ENCODE measurements at places on chromosomes 2 and 18.

DNA sequence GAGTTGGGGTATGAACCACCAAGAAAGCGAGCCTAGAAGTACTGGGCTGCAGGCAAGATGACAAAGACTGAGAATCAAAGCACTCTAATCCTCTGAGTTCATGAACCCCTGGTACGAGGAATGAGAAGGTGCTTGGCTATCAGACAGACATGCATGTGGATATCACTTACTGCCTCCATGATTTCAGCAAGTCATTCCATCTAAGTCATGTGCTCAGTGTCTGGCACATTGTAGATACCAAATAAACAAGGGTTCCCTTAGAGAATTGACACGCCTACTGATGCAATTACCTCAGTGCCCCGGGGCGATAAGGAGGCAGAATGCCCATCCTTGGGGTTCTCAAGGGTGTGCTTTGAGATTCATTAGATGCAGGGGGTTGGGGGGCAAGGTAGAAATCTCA, 125.6 kb upstream of the PKDCC start:
- DNase-seq = peak; percentile 20

GRCh38 chr2:65608466-65608865, 176.1 kb upstream of the SPRED2 start:
- no peak for DNase-seq

- no peak for DNase-seq
These were observed 67.2 kb downstream of the TMEM131 start for GRCh38 chr2:97928591-97928990.

- peak; percentile 96 for DNase-seq
These were observed 19.1 kb upstream of the B3GNT2 start for GRCh38 chr2:62176801-62177200.

DNA sequence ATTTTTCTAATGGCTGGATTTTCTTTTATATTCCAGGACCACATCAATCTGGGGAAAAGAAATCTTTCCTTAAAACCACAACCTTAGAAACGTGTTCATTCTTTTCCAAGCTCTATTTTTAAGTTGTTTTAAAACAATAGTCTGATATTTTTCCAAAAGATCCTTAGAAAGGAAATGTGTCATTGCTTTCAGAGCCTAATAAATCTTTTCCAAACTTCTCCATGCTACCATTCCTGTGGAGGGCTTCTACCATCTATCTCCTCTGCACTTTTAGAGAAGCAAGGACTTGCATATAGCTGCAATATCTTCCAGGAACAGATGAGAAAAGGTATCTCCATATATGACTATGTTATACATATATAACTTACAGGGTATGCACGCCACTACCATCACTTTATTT, 21.2 kb downstream of the WDFY1 start:
- DNase-seq = no peak

- no peak for DNase-seq
These were observed 4.6 kb downstream of the CD8A start for GRCh38 chr2:86786001-86786536.

DNA sequence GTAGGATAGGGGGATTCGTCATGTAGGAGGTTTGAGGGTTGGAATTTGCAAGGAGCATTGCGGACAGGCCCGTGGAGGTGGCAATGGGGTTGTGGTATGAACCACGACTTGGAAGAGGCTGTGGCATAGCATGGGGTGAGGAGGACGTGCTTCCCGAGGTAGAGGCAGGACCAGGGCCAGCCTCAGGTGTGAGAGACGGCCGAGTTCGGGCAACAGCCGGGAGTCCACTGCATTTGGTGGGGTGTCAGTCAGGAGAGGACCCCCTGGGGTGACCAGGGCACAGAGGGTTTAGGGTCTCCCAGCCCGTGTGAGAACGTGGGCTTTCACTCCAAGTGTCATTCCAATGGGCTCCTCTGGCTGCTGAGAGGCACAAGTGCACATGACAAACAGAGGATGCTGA, 339.0 kb downstream of the EIPR1 start:
- DNase-seq = no peak

- DNase-seq = no peak
These were observed 14.0 kb downstream of the CDC42EP3 start for GRCh38 chr2:37657471-37657870.

GRCh38 chr2:61771904-61772845, 81.7 kb downstream of the FAM161A start:
- DNase-seq = no peak

GRCh38 chr2:493228-493627, 184.0 kb downstream of the TMEM18 start:
- DNase-seq = no peak

- DNase-seq = no peak
These were observed 35.1 kb downstream of the GALM start for GRCh38 chr2:38700881-38701458.

DNA sequence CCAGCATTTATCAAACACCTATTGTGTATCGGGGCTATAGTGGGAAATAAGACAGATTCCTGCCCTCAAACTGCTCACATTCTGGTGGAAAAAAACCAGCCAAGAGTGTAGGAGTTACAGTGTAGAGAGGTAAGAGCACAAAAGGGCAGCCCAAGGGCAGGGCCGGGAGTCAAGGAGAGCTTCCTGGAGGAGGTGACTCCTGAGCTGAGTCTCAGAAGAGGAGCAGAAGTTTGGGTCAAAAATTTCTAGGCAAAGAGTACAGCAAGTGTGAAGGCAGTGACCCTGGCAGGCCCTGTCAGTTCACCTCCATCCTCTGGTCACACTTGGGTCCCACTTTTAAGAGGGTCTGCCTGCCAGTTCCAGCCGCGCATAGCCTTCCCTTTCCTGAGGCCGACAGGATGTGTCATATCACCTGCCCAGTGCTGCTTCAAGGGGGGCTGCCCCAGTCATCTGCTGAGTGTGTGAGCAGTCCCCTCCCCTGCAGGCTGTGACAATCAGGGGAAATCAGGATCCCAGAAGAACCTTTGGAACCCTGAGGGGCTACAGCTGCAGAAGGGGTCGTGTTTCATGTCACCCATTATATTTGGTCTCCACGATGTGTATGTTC, 118.4 kb downstream of the GLI2 start:
- no peak for DNase-seq

- no peak for DNase-seq
These were observed 340.6 kb downstream of the NYAP2 start for GRCh38 chr2:225740086-225740485.

DNA sequence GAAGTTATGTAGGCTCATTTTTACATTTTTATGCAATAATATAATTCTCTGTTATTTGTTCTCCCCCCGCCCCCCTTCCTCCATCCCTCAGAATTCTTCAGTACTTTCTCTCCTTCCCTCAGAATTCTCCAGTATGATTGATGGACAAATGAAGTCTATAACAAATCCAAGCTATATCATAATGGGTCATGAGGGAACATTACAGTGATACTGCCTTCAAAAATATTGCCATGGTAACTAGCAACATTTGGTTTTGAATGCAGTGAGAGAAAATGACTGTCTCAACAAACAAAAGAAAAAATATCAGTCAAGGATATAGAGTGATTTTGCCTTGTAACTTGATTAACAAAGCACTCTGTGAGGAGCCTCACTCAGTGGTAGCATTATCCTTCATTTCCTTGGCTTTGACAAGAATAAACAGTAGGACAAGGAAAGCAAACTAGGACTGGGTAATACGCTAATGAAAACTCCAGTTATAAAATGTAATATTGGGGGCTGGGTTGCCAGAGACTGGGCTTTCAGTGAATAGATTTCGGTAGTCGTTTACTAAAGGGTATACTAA, 392.9 kb upstream of the CRIM1 start:
- DNase-seq = no peak

- no peak for DNase-seq
These were observed 124.2 kb downstream of the SPP2 start for GRCh38 chr2:234174742-234175141.

Measured in hematopoietic multipotent progenitor cell treated with erythropoietin and hydrocortisone succinate and interleukin-3 and kit ligand, for 4 days (in vitro differentiated cells).